ENCODE measurements at places on chromosomes 4 and X.

- DNase-seq: no peak
Measured at GRCh38 chr4:128564081-128564630, 245.3 kb upstream of the JADE1 start.

GRCh38 chrX:149987613-149988012, 49.3 kb upstream of the EOLA2 start:
- DNase-seq: no peak

DNA sequence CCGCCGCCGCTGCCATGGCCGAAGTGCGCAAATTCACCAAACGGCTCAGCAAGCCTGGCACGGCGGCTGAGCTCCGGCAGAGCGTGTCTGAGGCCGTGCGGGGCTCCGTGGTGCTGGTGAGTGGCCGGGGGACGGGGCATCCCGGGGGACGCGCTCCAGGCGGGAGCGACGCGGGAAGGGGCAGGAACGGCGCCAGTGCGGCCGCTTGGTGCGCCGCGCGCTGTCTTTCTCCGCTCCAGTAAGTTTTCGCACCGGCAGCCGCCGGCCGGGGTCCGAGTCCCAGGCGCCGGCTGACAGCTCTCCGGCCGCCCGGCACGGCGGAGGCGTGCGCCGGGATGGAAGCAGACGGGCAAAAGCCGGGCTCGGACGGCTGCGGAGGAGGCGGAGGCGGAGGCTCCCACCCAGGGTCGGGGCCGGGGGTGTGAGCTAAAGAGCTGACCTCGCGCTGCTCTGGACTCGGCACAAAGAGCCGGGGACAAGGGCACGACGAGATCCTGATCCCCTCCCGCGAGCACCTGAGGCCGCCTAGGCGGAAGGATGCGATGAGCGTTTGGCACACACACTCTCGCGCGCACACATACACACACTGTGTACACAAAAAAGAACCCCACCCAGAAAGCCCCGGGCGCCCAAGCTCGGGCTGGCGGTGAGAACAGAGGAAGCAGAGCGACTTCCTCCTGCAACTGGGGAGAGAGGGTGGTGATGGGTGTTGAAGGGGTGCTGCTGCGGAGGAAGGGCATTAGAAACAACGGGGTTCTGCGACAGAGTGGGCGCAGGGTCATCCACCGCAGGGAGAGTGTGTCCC, 545 bp downstream of the DOCK11 start:
- DNase-seq: peak; percentile 71

DNA sequence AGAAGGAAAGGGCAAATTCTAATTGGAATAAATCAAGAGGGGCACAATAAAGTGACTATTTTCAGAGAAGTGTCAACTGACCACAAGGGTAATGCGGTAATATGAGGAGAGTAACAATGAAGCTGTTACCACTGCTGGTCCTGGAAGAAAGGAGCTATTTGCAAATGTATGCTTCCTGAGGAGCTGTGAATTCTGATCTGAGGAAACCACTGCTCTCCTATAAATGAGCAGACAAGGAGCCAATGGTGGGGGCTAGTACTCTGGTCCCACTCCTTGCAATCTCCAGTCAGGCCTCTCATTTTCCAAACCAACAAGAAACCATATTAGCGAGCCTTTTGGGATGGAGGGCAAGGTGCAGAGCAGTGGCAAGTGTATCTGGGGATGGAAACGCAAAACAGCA, 770.2 kb downstream of the FSTL5 start:
- DNase-seq: no peak

- no peak for DNase-seq
Measured at GRCh38 chr4:46254788-46255187, 130.9 kb upstream of the GABRG1 start.

DNA sequence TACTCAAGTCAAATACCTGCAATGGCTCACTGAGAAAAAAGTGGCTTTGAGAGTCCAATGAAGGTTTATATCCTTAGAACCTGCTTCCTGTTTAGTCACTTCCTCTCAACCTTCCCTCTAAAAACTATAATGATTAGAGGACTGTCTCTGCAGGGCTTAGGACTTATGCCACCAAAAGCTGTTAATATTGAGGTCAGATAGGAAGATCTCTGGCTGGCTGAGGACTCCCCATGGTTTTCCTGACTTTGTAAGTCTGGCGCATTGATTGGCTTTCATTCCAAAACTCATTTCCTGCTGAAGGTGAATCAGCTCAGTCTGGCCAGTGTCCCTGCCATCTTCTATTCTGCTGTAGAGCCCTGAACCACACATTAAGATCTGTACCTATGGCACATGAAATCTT, 140.9 kb upstream of the ANK2 start:
- no peak for DNase-seq

- DNase-seq: no peak
Measured at GRCh38 chr4:6527259-6527658, 47.7 kb upstream of the MAN2B2 start.

DNA sequence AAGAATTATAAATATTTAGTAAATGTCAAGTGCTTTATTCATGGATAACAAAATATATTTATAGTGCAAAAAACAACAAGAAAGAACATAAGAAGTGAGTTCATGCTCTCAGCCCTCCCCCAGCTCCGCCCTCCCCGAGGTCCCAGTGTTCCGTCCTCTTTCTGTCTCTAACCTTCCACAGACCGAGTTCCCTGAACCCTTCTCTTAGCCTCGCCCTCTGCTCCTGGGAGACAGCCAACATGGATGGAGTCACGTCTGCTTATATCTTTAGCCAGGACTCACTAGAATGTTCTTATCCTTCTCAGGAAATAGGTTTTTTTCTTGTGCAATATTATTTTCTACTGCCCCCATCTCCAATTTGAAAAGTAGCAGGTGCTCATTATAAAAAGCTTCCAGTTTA, 40.1 kb upstream of the HELT start:
- DNase-seq: no peak

- DNase-seq: no peak
Measured at GRCh38 chr4:13530823-13531624, 13.3 kb downstream of the NKX3-2 start.

DNA sequence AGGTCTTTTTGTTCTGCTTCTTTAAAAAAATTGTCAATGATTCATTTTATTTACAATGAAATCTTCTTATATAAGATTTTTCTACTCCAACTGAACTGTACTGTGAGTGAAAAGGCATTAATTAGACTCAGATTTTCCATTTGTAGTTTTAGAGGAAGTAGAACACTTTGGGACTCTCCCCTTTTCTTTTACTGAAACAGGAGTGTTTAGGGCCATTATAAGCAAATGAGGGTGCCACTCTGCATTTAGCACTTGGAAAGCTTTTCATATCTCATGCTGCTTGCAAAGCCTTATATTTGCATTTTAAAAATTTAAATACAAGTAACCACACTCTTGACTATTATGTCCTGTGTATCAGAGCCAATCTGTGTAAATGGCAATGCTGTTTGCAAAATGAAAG, 584.3 kb downstream of the KLHL13 start:
- DNase-seq: no peak

- no peak for DNase-seq
Measured at GRCh38 chr4:1315836-1316536, 26.3 kb downstream of the MAEA start.

DNA sequence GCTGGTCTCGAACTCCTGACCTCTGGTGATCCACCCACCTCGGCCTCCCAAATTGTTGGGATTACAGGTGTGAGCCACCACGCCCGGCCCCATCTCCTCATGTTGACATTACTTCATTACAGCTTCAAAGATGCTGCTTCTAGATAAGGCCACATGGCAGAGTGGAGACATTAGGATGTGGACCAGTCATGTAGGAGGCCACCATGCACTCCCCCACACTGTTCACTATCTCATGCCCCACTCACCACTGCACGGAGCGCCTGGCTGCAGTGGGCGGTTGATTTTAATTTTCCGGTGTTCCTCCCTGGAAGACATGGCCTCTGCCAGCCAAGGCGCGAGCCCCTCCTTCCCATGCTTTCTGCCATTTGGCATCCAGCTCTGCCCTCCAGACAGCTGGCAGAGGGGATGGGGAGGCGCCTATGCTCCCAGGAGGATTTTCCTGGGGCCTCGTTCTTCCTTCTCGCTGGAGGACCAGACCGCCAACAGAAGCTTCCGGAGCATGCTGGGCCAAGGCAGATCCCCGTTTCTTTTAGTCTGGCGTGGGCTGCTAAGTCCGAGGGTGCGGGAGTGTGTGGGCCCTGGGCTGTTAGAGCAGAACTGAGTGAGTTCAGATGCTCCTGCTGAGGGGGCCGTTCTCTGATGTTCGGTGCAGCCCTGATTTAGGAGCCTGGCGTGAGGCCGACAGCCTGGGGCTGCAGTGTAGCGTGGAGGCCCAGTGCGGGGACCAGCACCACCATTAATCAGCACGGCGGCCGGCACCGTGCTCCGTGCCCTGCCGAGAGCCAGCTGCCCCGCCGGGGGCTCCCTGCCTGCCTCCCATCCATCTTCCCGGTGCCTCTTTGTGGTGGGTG, 93.1 kb downstream of the SORCS2 start:
- no peak for DNase-seq

GRCh38 chrX:150465326-150465725, 102.2 kb downstream of the MAMLD1 start:
- no peak for DNase-seq

DNA sequence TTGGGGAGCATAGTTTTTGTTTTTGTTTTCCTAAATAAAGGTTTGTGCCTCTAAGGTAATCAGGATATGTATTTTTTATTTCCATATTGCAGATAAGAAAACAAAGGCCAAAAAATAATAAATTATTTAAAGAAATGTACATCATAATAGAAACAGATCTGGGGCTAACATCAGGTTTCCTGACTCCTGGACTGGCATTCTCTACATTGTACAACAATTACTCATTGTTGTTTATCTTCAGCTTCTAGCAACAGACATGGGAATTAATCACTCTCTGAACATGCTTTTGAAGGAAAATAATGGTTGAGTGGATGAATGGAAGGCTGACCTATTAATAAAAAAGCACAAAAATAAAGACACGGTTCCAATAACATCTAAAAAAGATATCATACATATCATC, 146.2 kb downstream of the KCNIP4 start:
- no peak for DNase-seq

GRCh38 chr4:7487998-7488671, 53.4 kb upstream of the PSAPL1 start:
- no peak for DNase-seq

- DNase-seq: peak; percentile 1
Measured at GRCh38 chrX:43559644-43560043, 96.5 kb upstream of the MAOA start.

GRCh38 chr4:10740891-10741620, 56.5 kb upstream of the CLNK start:
- DNase-seq: no peak

- no peak for DNase-seq
Measured at GRCh38 chrX:147953976-147954375, 27.2 kb upstream of the FMR1NB start.

DNA sequence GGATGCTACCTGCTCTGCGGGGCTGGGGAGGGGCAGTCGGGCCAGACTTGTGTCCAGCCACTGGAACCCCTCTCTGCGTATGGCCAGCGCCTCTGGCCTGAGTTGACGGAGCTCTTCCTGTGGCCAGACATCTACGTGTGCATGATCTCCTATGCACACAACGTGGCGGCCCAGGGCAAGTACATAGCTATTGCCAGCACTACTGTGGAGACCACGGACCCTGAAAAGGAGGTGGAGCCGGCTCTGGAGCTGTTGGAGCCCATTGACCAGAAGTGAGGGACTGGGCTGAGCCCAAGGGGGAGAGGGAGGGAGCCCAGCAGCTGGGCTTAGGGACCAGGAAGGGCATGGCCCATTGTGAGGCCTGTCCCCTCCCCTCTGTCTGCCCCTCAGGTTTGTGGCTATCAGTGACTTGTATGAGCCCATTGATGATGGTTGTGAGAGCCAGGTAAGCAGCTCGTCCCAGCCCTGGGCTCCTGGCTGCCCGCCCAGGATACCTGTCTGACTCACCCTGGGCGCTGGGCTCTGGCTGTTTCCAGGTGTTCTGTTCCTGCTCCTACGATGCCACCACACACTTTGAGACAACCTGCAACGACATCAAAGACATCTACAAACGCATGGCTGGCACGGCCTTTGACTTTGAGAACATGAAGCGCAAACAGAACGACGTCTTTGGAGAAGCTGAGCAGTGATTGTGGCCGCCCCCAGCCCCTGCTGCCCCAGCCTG, 1.8 kb upstream of the FAM50A start:
- DNase-seq: no peak

DNA sequence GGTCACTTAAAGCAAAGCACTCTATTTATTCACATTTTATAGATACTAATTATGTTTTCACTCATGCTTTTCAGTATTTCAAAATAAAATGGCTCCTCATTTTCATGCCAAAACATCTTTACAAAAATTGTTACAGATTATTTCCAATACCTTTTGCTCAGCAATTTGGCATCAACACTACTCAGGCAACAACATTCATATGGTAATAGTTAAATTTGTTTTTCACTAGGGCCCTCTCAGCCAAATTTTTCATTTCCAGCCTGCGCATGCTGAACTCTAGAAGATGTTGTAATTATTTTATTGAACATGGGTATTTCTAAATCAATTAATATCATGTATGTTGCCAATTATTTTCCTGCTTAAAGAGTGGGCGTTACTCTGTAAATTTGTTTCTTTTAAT, 225.6 kb downstream of the ANTXR2 start:
- DNase-seq: no peak

GRCh38 chr4:76235407-76235806, 16.1 kb upstream of the FAM47E start:
- no peak for DNase-seq

GRCh38 chr4:48225368-48226141, 44.1 kb downstream of the TEC start:
- no peak for DNase-seq

- DNase-seq: no peak
Measured at GRCh38 chr4:76998251-76998901, 48.8 kb downstream of the SEPTIN11 start.

- DNase-seq: no peak
Measured at GRCh38 chr4:57156242-57156990, 46.2 kb upstream of the IGFBP7 start.

DNA sequence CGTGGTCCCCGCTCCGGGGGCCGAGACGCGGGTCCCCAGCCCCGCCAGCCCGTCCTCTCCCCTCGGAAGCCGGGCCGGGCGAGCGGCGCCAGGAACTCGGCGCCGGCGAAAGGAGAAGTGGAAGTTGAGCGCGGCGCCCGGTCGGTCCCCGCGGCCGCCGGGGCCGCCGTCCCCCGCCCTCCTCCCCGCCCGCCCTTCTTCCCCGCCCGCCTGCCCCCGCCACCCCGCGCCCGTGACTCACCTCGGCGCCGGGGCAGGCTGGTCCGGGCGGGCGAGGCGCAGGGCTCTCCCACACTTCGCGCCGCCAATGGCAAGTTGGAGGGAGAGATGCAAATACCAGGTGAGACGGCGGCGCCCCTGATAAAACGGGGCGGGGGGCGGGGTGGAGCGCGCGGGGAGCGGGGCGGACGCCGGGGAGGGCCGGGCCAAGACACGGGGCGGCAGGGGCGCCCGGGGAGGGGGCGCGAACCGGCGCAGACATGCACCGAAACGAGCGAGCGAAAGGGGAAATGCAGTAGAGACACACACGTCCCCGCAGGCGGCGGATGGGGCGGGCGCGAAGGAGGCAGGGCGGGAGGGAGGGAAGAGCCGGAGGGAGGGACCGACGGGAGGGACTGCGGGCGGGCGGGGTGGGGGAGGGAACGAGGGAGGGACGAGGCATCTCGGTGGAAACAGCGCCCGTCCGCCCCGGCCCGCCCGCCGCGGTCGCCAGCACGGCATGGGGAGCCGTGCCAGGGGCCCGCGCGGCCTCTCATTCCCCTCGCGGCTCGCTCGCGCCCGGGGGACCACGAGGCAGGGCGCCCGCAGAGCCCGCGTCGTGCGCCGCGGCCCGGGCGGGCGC, at the start of gene ELF4:
Gene ELF4, minus strand, starts transcription at position 119 of the 841 bp plus-strand sequence. CDS start 29,167 bp downstream, outside the sequence.
- peak; percentile 53 for DNase-seq

Measured in stimulated activated naive CD4-positive, alpha-beta T cell treated with Interleukin-2 at 50 U/mL for 16 hours (primary cell).